HT1080 (cell line): ENCODE measurements at places on chromosomes 7 and 10. TPM values are rescaled to one million over a fixed set of nuclear protein-coding genes. Genes with fewer than 3 reads are reported as not detected.
A peak's percentile ranks its signal among the peaks of the same experiment; 100 is the strongest.

DNA sequence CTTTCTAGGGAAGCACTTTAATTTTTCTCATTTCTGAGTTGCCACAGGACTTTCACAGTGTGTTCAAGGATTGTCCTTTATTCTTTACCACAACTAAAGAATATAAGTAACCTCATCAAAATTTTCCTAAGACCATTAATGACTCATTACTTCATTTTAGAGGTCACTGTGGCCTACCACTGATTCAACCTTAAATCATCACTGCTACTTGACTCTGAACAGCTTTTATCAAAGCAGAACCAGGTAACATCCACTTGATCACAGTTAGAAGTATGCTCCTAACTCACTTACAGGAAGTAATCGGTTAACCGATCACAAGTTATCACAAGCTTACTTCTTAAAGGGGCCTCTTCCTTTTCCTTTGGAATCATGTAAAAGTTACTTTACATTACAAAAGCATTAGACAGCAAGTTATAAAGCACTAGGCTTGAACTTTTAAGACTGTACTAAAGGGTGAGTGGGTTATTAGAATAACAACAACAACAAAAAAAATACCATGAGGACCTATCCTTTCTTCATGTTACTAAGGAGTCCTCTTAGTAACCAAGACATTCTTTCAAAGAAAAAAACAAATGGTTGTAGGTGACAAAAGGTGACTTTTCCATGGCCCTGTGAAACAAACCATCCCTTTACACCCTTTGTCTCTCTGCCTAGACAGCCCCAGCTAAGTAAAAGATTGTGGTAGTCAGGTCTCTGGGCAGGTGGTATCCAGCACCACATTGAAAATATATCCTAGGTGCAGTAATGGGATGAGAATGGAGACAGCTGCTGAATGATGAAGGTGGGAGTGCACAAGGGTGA is 40.0 kb upstream of the PDK4 start:
- peak; percentile 60 for DNase-seq

DNA sequence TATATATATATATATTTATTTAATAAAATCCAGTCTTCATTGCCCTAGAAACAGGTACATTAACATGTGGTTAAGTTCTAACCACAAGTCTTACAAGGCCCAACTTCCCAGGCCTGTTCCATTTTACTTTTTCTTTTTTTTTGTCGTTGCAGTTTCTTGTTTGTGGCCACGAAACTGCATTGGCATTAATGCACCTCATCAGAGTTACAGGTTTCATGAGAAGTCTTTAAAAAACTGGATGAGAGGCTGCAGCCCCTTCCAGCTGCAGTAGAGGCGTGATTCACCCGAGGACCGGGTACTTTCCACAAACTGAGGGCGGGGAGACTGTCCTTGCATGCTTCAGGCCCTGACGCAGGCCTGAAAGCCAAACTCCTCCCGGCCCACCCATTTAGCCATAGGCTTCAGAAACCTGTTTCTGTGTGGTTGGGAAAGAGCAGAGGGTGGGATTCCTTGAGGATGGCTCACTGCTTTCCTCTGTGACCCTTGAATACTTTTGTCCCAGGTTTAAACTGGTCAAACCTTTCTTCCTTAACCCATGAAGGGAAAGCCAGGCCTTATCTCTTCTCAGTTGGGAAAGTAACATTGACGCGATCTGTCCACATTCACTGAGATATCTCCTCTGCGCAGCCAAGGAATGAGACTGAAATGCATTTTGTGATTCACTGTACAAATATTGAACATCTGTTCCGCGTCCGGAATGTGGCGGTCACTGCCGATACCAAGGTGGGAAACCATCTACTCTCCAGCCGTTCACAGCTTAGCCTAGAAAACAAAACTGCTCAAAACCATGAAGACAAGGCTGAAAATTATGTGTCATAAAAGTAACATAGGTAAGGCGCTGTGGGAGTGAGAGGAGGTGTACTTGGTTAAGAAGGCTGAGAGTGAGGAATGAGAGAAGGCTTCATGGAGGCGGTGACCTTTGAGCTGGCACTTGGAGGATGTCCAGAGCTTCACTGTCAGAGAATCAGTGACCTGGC is 311.7 kb downstream of the GATA3 start:
- peak; percentile 97 for DNase-seq

GRCh38 chr10:123521076-123521475 is 145.1 kb upstream of the GPR26 start:
- DNase-seq: no peak

The FGFR2 gene
- 0.07 TPM in 1 of 2 replicates, not detected in the other for total RNA-seq

- DNase-seq: no peak
Observed at GRCh38 chr7:94710256-94710655, 54.3 kb upstream of the SGCE start.
